ENCODE measurements at places on chromosomes 11 and 22.

GRCh38 chr11:95512177-95512576 is 277.4 kb downstream of the FAM76B start:
- no peak for DNase-seq

DNA sequence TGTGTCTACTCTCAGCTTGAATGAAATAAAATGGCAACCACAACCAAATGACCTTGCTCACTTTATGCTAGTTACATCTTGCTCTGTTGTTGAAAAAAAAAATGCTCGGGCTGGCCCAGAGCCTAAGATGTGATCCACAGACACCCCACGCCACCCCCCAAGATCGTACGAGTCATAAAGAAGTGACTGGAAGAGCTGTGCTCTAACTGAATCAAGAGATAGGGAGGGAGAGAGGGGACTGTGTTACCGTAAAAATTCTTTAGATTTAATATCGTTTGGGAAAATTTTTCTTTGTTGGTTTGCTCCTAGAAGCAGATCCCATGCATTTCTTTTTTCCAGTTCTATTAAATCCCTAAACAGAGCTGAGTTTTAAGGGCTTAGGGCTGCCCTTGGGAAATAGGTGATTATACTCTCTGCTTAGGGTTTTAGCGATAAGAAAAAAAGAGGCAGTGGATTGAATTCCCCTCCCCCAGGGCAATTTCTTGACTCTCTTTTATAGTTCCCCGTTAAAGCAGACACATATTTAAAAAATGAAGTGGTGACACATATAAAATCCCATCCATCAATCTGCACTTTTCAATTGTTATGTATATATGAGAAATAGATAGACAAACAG is 14.5 kb downstream of the MAML2 start:
- DNase-seq: no peak

DNA sequence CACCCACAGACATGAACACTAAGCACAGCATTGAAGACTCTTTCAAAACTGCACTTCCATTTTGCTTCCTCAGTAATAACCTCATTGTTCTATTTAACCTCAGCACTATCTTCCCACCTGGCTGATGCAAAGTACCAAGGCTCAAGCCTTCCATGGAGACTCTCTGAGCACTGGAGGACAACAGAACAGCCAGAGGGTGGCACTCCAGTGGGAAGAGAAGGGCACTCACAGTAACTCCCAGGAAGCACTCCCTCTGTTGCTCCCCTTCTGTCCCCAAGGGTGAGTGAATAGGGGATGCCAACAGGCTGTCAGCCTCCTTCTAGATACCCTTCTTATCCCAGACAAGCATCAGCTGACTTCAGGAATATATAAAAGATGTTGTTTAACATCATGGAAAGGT is 3.5 kb downstream of the ME3 start:
- DNase-seq: no peak

DNA sequence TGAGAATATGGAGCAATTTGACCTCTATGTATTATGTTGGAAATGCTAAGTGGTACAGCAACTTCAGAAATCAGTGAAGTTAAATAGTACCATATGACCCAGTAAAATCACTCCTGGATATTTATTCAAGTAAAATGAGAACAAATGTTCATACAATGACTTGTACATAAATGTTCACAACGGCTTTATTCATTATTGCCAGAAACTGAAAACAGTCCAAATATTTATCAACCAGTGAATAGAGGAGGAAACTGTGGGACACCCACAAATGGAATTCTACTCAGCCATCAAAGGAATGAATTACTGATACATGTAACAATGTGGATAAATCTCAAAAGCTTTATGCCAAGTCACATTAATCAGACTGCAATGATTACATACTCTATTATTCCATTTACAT is 416.3 kb downstream of the AASDHPPT start:
- DNase-seq: no peak

DNA sequence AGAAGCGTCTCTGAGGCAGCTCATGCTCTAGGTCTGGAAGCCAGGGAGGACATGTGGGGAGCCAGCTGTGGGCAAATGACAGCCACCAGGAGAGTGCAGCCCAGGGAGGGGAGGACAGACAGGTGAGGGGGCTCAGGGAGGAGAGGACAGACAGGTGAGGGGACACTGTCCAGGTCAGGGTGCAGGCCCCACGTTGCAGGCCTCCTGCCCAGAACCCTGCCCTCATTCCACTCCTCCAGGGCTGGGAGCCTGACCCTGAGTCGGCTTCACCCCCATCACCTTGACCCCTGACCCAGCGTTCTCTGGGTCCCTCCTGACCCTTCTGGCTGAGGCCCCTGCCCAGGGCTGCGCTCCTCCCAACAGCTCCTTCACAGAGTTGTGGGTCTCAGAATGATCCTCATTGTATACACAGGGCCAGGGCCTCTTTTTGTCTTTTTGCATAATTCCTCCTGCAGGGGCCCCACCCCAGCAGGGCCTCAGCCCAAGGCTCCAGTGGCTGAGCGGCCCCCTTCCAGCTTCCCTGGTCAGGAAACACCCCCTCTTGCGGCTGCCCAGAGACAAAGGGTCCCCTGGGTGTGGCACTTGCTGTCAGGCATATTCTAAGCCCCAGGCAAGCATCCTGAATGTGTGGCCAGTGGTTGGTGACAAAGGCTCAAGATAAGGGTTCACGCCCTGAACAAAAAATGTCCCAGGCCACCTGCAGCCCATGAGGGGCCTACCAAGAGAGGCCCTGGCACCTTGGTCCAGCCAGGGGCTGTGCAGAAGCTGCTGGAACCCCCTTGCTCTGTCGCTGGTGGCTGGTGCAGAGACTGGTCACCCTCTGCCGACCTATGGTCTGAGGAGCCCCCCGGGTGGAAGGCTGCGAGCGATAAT is 853.0 kb downstream of the BRD1 start:
- DNase-seq: no peak

DNA sequence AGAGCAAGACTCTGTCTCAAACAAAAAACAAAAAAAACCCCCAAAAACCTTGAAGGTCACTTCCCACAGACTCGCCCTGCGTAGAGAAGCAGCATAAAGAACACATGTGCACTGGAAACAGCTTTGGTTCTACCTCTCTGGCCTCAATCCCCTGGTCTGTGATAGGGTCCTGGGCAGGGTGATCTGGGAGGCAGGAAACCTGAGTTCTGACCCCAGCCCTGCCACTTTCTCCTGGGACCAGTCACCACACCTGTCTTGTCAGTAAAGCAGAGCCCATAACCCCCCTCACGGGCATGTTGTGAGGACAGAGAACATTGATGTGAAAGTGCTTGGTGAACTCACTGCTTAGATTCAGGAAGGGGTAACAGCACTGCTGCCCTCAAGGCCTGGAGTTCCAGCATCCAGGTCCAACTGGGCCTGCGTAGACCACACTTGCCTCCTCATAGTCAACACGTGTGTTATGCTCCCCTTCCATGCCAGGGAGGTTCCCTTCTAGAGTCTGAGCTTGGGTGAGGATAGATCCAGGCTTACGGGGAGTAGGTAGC is 11.4 kb downstream of the UCP2 start:
- DNase-seq: no peak

DNA sequence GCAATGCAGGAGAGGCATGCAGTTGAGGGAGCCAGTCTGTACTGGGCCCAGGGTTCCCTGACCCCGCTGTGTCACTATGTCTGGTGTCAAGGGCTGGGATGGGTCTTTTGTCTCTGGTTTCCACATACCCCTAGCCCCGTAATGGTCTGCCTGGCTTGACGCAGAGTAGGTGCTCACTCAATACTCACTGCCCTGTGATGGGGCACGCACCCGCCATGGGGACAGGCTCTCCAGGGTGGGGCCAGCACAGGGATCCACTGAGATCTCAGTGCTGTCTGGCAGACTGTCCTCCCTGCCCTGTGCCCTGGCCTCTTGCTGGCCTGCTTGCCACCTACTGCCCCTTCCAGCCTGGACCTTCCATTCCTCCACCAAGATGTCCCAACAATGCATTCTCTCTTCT is 101.7 kb upstream of the CD82 start:
- no peak for DNase-seq

GRCh38 chr11:128862406-128862805 is 4.7 kb downstream of the KCNJ1 start:
- DNase-seq: no peak

- DNase-seq: no peak
These were observed 41.4 kb downstream of the MUC2 start for GRCh38 chr11:1116104-1116503.

DNA sequence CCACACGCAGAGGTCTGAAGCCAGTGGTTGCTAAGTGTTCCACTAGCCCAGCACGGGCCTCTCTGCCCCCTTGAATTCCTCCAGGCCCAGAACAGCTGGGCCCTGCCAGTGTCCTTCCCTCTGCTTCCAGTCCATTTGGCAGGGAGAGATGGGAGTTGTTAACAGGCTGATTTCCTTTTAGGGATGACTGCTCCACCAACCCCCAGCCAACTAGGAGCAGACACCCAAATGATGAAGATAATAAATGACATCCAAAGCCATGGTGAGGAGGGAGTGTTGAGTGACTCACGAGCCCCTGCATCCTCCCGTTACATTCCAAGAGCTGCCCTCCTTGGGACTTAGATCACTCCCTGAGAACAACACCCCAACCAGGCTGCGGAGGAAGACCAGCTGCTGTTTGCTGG is 20.6 kb downstream of the PARVA start:
- DNase-seq: no peak

DNA sequence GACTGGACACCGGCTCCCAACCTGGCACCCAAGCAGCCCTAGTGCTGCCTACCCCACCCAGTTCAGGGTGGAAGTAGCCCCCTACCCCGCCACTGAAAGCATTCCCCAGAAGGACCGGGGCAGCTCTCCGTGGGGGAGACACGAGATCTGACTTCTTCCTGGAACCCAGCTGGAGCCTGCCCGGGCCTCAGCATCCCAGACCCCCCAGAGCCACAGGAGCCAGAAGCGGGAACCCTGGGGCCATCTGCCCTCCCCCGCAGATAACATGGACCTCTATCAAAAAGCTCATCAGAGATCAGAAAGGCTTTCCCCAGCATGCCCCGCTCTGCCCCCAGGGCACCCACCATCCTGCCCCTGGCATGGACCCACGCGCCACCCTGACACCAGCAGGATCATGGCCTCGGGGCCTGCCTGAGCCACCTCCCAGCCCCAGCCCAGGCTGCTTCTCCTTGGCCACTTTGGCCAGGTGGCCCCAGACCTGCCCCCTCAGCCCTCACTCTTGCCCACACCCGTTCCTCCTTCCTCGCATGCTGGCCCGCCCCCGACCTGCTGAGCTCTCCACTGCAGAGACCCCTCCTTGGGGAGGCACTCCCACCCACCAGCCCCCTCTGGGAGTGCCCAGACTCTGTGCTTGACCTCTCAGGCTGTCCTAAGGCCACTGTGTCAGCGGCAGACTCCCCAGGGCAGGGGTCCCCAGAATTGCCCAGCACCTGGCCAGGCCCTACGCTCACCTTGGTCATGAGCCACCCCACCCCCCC is 17.1 kb downstream of the WNT7B start:
- DNase-seq: no peak

GRCh38 chr11:45289369-45289768 is 3.2 kb upstream of the SYT13 start:
- no peak for DNase-seq

GRCh38 chr11:111447931-111448330 is 64.3 kb downstream of the BTG4 start:
- no peak for DNase-seq

DNA sequence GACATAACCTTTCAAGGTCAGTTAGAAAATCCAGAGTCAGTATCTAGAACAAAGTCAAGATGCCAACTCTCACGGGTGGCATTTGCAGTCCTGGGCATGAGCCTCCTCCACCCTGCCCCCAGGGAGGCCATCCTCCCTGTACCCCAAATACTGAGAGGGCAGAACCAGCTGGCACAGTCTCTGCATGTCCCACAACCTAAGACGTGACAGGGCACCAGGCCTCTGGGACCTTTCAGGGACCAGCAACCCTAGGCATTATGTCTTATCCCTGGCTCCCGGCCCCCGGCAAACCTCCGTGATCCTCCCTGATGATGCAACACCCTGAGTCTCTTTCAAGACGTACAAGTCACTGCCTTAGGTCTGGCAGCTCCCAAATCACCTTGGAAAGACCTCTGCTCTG is 2.0 kb downstream of the MB start:
- DNase-seq: no peak

GRCh38 chr11:35267504-35267903 is 128.5 kb downstream of the CD44 start:
- no peak for DNase-seq

- DNase-seq: no peak
These were observed 13.2 kb downstream of the PICK1 start for GRCh38 chr22:38070250-38070921.

DNA sequence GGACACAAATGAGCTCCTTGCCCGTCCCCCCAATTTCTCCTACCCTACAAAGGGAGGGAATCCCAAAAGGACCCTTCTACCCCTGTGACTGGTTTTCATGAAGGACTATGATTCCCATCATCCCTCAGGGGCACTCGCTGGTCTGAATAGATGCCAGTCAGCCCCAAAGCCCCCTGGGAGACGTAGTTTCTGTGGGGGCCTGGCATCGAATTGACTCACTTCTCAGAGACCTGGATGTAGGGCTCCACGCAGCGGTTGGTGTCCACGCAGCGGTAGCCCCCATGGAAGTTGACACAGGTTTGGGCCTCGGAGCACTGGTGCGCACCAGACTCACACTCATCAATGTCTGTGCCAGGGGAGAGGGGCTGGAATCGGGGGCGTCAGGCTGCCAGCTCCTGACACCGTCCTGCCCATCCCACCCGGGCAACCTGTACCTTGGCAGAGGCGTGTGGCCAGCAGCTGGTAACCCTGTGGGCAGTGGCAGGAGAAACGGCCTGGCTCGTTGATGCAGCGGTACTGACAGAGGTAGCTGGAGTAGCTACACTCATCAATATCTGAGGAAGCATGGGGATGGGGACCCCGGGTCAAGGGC is 4.4 kb downstream of the EFEMP2 start:
- peak; percentile 31 for DNase-seq

DNA sequence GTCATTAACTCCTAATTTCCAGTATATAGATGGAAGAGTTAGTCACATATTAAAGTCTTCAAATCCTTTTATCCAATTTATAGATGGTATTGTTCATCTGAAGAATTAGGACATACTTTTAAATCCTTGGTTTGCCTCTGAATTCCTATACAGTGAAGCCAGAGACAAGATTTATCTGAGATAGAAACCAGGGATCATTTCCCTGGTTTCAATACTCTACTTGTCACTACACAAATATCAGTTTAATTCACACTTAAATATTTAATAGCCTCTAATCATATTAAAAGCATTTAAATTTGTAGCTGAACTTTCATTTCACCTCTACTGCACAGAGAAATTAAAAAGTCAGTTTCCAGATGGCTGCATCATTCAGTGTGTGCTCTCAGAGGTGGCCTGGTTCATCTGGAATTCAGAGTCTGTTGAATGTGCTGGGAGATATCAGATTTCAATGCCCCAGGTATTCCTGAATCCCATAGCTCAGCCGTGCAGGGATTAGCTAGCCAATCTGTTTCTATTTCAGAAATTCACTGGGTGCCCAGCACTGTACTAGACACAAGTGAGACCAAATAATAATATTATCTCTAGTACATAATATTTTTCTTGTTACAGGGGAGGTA is 344.3 kb downstream of the AASDHPPT start:
- DNase-seq: no peak

- no peak for DNase-seq
These were observed 455.9 kb downstream of the MN1 start for GRCh38 chr22:27345691-27346090.

GRCh38 chr11:73402834-73403185 is 26.6 kb downstream of the RELT start:
- no peak for DNase-seq
